Bronchial epithelial cell (primary cell): ENCODE measurements at places on chromosomes 4 and X.

GRCh38 chr4:140427919-140428471 lies 547 bp upstream of the CLGN start:
- DNase-seq = peak; percentile 45

DNA sequence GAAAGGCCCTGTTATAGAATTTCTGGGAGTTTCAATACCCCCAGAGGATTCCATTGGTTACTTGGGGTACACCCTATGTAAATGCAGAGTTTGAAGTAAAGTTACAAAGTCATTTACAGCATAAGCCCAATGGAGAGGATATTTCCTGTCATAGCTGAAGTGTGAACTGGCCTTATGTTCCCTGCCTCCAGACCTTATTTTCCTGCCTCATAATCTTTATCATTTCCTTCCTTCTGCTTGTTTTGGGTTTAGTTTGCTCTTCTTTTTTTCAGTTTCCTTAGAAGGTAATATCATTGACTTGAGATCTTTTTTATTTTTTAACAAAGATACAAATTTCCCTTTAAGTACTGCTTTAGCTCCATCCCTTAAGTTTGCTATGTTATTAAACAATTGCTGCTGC lies 85.4 kb downstream of the PPEF1 start:
- DNase-seq = no peak

GRCh38 chrX:53312946-53313727 lies 31.8 kb upstream of the IQSEC2 start:
- peak; percentile 25 for DNase-seq

DNA sequence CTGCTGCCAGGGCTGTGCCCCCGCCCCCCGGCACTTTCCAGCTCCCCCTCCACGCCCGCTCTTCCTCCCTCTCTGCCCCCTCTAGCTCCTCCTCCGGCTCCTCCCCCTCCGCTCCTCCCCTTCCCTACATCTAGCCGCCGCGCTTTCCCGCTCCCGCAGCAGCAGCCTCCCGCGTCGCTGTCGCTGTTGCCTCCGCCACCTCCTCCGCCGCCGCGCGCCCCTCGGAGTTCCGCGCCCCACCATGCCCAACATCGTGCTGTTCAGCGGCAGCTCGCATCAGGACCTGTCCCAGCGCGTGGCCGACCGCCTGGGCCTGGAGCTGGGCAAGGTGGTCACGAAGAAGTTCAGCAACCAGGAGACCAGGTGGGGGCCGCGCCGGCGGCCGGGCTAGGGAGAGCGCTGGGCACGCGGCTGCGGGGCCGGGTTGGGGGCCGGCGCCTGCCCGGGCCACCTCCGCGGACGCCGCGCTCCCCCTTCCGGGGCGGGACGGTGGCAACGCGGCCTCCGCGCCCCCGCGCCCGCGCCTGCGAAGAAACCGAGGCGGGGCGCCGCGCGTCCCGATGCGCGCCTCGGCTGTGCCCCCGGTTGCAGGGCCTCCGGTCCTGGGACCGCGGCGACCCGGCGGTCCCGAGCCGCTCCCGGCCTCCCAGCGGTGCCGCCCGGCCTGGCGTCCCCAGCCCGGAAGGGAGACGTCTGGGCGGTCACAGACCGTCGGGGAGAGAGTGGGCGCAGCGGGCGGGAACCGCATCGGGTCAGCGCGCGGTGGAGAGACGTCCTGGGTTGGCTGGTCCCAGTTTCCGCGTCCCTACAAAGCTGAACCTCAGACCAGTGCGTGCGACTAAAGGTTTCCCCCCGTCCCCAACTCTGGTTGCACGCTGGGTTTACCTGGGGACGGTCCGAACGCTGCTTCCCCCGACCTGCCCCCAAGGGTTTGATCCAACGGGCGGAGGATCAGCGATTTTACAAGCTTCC lies at the start of gene PRPS2:
TSS of gene PRPS2 (plus strand) at position 156 of the 972 bp plus-strand sequence. CDS start at position 242, 86 bp downstream.
- peak; percentile 12 for DNase-seq
